Panc1 (cell line): ENCODE measurements at places on chromosomes 5 and 9.

GRCh38 chr5:78953092-78953800 lies 31.9 kb downstream of the ARSB start:
- no peak for DNase-seq

- no peak for DNase-seq
These were observed 762.7 kb upstream of the ARRDC3 start for GRCh38 chr5:92145852-92146251.

DNA sequence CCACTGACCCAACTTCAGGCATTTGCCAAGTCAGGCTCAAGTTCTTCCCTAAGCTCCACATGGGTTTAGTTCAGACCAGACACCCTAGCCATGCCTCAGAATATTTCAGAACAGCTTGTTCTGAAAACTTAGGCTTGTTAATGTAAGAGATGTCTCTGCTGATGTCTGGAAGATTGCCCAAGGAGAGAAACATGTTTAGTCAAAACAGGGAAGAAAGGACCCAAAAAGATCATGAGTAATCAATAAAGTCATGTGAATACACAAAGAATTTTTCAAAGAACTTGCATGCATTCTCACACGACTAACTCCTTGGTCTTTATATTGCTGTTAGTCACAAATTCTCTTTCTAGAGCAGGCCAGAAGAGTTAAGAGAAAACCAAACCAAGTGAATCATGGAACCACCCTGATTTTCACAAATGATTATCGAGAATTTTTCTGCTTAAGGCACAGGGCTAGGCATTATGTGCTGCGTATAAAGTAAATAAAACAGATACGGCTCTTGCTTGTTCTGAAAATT lies 158.1 kb upstream of the HMHB1 start:
- DNase-seq, result no peak

- no peak for DNase-seq
These were observed 50.2 kb upstream of the SLC30A5 start for GRCh38 chr5:69043655-69043996.

GRCh38 chr9:21965401-21965951 lies 28.7 kb downstream of the CDKN2A start:
- DNase-seq, result no peak

DNA sequence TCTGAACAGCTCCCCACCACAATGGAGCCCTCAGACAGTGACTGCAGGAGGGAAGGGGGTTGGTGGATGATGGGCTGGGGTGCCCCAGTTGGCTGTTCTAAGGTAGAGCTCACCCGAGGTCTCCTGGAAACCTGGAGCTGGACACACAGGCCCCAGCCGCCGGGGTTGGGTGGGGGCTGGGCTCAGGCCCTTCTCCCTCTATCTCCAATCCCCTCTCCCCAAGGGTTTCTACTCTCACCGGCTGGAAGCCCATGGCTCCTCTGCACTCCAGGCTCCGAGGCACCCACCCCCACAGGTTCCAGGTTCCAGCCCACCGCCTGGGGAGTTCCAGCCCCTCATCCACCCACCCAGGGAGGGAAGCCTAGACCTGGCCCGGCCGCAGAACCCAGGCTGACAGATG lies 766 bp downstream of the NR5A1 start:
- no peak for DNase-seq

DNA sequence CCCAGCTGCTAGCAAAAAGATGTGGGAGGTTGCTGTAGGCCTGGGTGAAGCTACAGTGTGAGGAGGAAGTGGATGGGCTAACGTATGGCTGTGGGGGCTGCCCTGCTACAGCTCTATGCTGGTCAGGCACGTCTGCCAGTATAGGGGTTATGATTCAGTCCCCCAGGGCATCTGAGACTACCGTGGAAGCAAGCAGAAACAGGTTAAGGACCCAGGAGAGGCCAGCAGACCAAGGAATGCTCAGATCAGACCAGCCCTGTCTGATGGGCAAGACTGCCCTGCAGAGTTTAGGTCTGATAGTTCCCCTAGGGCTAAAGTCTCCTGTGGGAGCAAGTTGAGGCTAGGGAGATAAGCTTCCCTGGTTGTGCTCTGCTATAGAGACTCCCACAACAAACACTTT lies 416.1 kb upstream of the CTNND2 start:
- no peak for DNase-seq

DNA sequence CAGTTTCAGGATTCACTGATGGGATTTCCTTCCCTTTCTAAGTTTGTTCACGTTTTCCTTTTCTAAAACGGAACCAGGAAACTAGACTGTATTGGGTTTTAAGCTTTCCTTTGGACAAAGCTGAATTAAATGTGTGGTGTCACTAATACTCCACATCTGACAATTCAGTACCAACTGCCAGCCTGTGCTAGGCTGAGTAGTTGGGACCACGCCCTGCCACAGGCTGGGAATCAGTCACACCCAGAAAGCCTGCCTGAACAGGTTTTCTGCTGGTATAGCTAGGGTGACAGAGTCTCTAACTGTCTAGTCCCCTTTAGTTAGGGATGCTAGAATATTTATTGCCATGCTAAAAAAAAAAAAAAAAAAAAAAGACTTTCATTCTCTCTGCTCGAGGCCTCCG lies 15.6 kb downstream of the SPACA9 start:
- DNase-seq, result no peak

DNA sequence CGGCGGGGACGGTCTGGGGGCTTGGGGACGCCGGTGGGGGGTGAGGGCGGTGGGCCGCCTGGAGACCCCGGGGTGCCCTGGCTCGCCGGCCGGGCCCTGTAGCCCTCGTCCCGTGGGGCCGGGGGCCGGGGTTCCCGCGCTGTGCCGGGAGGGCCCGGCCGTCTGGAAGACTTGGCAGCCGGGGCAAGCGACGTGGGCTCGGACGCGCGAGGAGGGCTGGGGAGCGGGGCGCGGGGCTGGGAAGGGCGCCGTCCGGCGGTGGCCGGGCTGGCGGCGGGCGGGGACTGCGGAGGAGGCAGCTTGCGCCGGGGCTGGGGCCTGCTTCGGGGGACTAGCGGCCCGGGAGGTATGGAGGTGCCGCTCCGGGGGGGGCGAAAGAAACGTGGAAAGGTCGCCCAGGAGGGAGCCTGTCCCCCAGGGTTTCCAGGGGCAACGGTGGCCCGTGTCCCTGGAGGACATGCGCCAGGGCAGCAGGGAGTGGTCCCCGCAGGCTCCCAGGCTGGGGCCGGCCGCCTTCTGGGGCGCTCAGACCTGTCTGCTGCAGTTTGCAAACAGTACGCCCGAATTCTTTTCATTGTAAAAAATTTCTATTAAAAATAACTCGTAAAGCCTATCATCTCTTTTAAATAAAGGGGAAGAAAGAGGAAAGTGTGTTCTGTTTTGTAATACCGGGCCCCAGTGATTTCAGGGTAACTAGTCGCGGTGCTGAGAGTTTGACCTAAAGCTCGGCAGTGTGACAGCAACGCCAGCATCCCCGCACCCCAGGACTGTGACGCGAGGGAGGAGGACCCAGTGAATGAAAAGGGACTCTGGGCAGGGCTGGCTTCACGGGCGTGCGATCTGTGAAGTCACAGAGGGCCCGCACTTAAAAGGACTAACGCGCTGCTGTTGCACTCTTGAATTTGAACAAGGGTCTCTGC lies 752 bp upstream of the ANKH start:
- DNase-seq, result no peak

DNA sequence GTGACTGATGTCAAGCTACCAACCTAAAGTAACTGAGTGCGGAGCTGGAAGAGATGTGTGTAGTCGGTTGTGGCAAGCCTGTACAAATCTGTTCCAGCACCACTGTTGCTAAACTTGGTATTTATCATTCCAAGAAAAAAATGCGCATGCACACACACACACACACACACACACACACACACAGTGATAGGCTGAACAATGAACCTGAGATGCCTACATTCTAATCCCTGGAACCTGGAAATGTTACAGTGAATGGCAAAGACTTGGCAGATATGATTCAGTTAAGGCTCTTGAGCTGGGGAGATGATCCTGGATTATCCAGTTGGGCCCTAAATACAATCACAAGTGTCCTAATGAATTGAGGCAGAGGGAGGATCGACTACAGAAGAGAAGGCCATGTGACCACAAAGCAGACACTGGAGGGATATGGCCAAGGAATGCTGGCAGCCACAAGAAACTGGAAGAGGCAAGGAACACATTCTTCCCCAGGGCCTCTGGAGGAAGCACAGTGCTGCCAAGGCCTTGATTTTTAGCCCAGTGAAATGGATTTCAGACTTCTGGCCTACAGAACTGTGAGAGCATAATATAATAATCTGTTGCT lies 49.7 kb upstream of the LHFPL2 start:
- no peak for DNase-seq

- no peak for DNase-seq
These were observed 1.2 kb upstream of the CEMIP2 start for GRCh38 chr9:71769175-71770161.

DNA sequence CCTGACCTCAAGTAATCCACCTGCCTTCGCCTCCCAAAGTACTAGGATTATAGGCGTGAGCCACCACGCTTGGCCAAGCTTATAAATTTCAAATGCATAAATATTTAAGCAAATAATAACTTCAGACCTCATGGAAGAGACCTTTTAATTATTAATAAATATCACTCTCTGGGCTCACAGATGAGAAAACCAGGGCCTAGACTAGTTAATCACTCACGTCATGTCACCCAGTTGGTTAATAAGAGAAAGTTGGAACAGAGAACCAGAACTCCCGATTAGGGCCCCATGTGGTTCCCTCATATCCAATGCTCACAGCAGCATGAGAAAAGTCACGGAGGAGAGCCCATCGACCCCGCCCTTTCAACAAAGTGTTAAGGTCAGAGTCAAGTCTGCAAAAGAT lies 79.3 kb downstream of the EPB41L4A start:
- no peak for DNase-seq

DNA sequence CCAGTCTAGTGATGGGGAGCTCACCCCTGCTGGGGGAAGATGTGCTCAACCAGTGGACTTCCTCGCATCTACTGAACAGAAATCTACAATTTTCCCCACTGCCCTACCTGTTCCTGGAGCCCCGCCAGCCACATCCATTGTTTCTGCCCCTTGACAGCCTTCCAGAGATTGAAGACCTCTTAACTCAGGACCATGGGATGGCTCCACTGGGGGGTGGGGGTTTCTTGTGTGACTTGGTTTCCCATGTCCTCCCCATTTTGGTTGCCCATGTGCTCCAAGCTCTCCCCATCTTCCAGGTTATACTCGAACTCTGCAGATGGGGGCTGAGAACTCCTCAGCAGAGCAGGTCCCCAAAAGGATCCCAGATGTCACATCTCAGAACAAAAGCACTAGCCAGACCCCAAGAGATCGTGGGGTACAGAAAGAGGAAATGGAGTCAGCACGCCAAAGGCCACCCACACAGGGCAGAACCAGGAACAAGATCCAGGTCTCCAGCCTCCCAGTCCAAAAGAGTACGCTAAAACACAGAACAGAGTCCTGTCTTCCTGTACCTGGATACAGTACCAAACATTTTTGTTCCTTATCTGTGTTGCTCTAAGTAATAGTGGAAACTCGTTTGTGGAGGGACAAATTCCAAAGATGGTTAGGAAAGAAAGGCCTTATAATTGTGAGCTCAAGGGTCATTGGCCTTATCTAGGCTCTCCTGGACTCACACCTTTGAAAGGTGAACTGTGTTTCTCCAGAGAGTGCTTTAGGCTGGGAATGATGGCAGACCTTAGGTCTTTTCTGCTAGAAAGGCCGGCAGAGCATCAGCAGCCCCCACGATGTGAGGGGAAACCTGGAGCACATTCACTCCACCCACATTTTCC lies 15.8 kb downstream of the CORO2A start:
- DNase-seq, result no peak

DNA sequence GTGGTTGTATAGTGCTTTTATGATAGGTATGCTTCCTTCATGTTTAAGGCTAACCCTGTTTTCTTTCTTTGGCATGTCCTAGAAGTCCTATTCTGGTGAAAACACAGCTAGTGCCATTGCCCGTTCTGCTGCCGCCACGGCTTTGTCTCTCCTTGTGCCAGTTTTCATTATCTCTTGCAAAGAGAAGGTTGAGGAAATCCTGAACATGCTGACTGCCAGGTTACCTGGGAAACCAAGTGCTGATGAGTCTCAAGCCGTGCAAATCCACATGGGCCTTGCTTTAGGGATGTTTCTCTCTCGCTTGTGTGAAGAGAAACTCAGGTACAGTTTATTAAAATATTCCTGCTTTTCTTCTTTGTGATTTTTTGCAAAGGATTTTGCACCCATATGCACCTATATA lies 102.2 kb downstream of the HACD4 start:
- no peak for DNase-seq

- no peak for DNase-seq
These were observed 243.6 kb downstream of the PBX3 start for GRCh38 chr9:125990793-125991220.

GRCh38 chr9:5832071-5832537 lies 813 bp downstream of the ERMP1 start:
- DNase-seq, result no peak

DNA sequence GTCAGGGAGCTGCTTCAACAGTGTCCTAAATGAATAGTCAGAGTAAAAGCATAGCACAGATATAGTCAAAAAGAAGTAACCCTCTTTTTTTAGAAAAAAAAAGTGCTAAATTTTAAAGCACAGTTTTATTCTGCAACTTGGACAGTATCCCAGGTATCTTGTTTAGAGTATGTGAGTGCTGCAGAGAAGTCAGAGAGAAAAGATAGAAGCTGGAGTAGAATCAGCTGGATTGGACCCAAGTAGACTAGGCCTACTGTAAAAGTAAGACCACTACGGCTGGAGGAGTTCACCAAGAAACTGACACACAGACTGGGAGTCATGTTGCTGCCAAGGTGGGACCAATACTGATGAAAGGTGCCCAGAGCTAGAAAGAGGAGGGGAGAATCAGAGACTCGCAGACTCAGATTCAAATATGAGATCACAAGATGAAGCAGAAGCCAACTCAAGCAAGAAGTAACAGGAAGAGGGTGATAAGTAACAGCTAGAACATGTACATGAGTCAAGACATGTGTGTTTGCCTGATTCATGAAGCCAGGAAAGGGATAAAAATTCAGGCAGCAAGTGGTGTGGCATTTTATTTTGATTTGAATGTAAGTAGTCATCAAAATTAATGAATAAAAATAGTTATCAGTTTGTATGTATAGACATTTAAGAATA lies 25.6 kb upstream of the TUSC1 start:
- no peak for DNase-seq

GRCh38 chr9:83935276-83935935 lies 14.2 kb upstream of the KIF27 start:
- no peak for DNase-seq

DNA sequence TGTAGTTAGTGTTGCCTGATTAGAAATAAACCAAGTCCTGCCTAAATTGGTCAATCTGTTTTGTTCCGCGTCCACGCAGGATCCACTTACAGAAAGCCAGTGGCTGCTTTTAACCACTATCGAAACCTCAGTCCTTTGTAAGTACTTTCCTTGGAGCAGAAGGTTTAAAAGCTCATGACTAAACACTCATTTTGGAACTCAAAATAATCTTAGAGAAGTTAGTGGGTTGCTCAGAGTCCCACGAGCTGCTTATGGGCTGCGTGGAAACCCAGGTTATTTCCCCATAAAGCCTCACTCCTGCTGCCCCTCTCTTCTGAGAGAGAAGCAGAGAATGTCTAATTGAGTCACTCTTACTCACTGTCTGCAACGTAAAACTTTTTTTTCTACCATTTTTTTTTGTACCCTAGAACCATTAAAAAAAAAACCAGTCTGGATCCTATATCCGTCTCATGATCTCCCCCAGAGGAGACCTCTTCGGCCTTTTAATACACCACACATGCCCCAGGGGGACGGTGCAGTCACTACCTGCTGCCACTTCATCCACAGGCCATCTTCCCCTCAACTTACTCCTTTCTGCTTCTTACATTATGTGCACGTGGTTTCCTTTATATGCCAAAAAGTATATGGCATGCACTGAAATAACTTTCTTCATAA lies 7.6 kb downstream of the BASP1 start:
- no peak for DNase-seq
